ENCODE measurements at places on chromosomes 3 and 15.
A peak's percentile ranks its signal among the peaks of the same experiment; 100 is the strongest.

DNA sequence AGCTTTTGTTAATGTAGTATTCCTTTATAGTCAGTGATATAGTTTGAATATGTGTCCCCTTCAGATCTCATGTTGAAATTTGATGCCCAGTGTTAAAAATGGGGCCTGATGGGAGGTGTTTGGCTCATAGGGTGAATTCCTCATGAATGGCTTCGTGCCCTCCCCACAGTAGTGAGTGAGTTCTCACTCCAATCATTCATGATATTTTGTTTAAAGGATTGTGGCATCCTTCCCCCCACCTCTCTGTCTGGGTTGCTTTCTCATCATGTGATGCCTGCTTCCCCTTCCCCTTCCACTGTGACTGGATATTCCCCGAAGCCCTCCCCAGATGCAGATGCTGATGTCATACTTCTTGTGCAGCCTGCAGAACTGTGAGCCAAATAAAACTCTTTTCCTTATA lies 649.8 kb upstream of the NR2F2 start:
- DNase-seq: no peak

GRCh38 chr3:172189987-172190603 lies 150.7 kb downstream of the FNDC3B start:
- DNase-seq: no peak

DNA sequence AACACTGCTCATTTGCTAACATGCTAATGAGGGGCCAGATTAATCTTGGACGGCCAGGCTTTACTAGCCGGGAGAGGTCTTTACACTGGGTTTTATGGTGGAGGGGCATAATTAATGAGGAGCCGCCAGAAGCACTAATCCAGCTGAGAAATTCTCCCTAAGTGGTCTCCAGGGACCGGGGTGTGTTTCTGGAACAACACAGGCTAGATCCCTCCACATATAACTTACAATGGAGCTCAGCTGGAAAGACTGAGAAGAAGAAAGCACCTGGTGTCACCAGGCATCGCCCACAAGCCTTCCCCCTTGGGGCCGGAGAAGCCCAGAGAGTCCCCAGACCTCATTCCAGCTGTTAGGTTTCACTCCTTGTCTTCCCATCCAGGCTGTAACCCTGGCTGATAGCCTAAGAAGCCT lies 127.5 kb downstream of the MEGF11 start:
- peak; percentile 31 for DNase-seq

- DNase-seq: no peak
Observed at GRCh38 chr3:192106543-192106942, 620.8 kb downstream of the FGF12 start.

GRCh38 chr3:108897883-108898282 lies 55.8 kb downstream of the GUCA1C start:
- no peak for DNase-seq

DNA sequence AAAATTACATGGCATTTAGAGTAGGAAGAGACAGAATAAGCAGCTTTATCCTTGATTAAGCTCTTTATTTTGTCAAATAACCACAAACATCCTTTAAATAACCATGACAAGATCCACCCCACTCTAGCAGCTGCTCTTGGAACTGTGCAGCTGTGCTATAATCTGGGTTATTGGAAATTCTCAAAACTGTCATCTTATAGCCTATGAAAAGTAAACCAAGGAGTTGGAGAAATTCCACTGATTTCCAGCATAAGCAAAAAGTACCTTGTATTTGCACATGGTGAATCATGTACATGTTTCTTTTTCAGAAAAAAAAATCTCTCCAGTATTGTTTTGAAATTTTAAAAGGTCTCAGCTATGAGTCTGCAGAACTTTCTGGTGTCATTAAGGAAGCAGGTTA lies 88.8 kb upstream of the ABI3BP start:
- no peak for DNase-seq
